Activated CD8-positive, alpha-beta memory T cell treated with anti-CD3 and anti-CD28 coated beads, Interleukin-2, amount 50 U/mL, for 4 hours (primary cell): ENCODE measurements at places on chromosomes 1 and 21.

- DNase-seq, result no peak
These were observed 370.7 kb upstream of the C1orf174 start for GRCh38 chr1:4270651-4271337.

DNA sequence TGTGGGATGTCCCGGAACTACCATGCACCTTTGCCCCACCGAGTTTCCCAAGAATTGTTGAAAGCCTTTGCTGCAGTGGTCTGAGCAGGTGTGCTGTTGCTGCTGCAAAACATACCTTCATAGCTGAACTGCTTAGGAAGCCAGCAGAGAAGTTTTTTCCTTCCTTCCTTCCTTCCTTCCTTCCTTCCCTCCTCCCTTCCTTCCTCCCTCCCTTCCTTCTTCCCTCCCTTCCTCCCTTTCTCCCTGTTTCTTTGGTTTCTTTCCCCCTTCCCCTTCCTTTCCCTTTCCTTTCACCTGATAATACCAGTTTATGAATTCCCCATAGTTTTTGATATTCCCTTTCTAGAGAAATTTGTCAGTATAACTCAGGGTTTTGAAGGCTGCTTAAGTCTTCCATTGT, 10.8 kb upstream of the SH3D21 start:
- no peak for DNase-seq

DNA sequence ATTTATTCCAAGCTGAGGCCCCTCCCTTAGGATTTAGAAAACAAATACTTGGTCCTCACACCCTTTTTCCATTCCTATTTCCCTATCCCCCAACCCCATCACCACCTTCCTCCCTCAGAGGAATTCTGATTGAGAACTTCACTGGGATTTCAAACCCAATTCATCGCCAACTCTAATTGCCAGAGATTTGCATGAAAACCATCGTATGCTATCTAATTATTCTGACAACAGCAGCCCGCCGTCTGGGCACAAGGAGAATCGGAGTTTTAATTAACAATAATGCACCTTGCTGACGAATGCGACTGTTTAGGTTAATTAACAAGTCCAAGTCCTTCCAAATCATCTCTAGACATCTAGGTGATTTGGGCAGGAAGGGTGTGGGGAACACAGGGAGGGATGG, 4.4 kb downstream of the ACKR1 start:
- no peak for DNase-seq

DNA sequence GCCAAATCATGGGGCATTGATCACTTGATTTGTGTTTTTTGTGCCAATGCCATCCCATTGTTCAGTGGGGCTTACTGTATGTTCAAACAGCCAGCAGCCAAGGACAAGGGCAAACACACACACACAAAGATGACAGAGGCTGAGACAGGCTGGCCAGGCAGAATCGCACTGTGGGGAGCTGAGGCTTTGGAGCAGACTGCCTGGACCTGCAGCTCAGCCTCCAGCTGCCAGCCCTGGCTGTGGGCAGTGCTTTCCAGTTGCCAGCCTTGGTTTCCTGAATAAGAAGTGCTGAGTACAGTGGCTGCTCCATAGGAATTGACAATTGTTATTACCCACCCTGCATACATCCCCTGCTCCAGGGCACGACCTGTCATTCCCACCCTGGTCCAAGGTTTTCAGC, 16.9 kb upstream of the PCP4 start:
- no peak for DNase-seq

GRCh38 chr1:199809311-199809710, 218.2 kb upstream of the NR5A2 start:
- DNase-seq, result no peak

- no peak for DNase-seq
These were observed 258.6 kb downstream of the GRIK3 start for GRCh38 chr1:36775716-36776115.

- no peak for DNase-seq
These were observed 127.1 kb upstream of the CACYBP start for GRCh38 chr1:174872615-174873058.

DNA sequence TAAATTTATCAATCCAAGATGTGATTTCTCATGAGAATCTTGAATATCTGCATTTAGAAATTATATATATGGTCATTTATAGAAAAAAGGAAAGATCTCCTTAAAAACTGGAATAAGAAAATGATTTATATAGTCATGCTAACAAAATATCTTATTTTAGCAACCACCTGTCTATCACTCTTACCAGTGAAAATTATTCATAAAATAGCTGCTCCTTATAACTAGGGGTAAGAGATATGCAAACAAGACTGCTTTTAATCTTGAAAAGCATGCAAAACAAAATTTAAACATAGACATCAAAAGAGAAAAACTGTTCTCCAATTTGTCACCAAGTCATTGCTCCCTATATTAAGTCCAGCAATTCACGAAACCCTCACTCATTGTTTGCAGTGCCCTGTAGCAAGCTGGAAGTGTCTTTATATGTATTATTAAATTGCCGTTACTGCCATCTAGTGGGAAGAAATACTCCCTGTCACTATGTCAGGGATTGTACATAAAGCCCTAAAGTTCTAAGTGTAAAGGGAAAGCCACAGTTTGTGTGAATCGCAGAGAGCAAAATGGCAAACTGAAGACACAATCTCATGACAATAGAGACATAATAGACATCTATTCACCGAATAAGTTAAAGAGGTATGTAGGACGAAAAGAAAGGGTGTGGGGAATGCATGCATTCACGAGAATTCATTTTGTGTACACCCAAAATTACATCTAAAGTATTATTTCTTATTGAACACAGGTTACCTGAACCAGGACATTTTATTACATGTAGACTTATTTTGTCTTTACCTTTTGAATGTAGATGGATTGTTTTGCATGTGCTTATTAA, 600.5 kb downstream of the USP25 start:
- no peak for DNase-seq

GRCh38 chr1:154497026-154497806, 4.8 kb upstream of the TDRD10 start:
- DNase-seq, result no peak

DNA sequence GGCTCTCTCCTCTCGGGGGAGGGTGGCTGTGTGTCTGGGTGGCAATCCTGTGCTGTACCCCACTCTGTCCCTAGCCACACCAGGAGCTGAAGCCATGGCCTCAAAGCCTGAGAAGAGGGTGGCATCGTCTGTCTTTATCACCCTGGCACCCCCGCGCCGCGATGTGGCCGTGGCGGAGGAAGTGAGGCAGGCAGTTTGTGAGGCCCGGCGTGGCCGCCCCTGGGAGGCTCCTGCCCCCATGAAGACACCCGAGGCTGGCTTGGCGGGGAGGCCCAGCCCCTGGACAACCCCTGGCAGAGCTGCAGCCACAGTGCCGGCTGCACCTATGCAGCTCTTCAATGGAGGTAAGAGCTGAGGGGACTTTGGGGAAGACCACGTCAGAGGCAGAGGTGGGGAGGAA, 6.3 kb downstream of the FBLIM1 start:
- DNase-seq, result no peak

DNA sequence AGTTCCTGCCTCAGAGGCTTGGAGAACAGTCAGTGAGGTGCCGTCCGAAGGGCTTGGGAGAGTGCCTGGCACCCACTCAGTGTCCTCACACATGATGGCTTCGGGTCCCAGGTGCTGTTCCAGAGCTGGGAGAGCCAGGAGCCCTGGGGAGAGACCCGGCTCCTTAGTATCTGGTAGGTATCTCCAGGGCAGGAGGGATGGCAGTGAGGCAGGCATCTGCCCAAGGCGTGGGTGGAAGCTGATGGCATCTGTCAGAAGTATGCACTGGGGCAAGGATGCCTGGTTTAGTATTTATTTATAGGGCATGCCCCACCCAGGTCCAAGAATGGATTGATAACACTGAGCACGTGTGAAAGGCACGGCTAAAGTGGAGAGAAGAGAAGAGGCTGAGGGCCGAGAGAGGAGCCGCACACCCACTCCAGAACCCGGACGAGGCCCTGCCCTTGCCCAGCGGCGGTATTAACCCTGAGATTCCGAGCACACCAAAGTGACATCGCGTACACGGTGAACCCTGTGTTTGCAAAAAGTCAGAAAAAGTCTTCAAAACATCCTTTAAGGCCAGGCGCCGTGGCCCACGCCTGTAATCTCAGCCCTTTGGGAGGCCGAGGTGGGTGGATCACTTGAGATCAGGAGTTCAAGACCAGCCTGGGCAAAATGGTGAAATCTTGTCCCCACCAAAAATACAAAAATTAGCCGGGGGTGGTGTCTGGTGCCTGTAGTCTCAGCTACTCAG, 2.4 kb downstream of the TP73 start:
- no peak for DNase-seq

- DNase-seq, result no peak
These were observed 125.7 kb upstream of the TMPRSS15 start for GRCh38 chr21:18529254-18529653.

GRCh38 chr1:196466166-196466565, 142.1 kb downstream of the KCNT2 start:
- DNase-seq, result no peak

- no peak for DNase-seq
These were observed 137.9 kb upstream of the EDN2 start for GRCh38 chr1:41622402-41622801.

GRCh38 chr1:101262630-101263348, 26.0 kb downstream of the S1PR1 start:
- DNase-seq, result no peak

GRCh38 chr21:30443226-30443625, 3.2 kb downstream of the KRTAP15-1 start:
- DNase-seq, result no peak

DNA sequence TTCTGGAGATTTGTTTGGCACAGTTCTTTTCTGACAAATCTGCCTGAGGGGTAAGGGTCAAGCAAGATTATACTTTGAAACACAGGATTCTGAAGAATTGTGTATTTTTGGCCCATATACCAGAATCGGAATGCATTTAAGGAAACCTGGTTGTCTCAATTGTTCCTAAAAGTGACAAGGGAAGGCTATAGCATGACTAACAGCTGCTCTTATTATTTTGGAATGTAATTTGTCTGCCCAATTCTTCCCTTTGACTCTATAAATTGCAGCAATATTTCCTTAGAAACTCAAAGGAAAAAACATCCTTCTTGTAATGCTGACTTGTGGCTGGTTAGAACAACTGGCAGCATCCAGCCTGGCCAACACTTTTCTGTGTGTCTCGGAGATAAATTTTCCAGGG, 15.8 kb upstream of the VCAM1 start:
- DNase-seq, result no peak

GRCh38 chr1:27397110-27397509, 4.7 kb downstream of the GPR3 start:
- no peak for DNase-seq

- DNase-seq, result no peak
These were observed 40.7 kb downstream of the DHCR24 start for GRCh38 chr1:54846301-54846700.

- no peak for DNase-seq
These were observed 95.3 kb downstream of the COP1 start for GRCh38 chr1:176111835-176112234.
